Stimulated activated naive CD4-positive, alpha-beta T cell (primary cell): ENCODE measurements at places on chromosomes 1 and 21.

GRCh38 chr1:34406833-34407539 is 230.3 kb downstream of the C1orf94 start:
- no peak for DNase-seq

GRCh38 chr1:22234476-22235030 is 91.7 kb upstream of the WNT4 start:
- no peak for DNase-seq

- DNase-seq: no peak
Observed at GRCh38 chr1:17861685-17862084, 106.6 kb downstream of the ACTL8 start.

- DNase-seq: no peak
Observed at GRCh38 chr1:67888216-67889106, 55.2 kb upstream of the GNG12 start.

- DNase-seq: no peak
Observed at GRCh38 chr1:45785583-45785982, 17.8 kb upstream of the MAST2 start.

DNA sequence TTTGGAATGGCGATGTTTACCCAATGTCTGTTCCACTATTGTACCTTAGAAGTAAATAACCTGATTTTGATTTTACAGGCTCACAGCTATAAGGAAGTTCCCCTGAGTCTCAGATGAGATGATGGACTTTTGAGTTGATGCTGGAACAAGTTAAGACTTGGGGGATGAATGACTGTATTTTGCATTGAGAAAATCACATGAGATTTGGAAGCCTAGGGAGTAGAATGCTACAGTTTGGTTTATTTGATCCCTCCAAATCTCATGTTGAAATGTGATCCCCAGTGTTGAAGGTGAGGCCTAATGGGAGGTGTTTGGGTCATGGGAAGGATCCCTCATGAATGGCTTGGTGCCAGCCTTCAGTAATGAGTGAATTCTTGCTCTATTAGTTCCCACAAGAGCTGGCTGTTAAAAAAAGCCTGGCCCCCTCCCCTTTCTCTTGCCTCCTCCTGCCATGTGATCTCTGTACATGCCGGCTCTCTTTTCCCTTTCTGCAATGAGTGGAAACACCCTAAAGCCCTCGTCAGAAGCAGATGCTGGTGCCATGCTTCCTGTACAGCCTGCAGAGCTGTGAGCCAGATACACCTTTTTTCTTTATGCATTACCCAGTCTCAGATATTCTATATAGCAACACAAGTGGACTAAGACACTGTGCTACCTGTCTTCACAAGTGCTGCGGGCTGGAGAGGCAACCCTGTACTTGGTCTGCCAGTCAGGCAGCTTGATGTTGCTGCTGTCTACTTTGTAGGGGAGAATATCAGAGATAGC is 77.0 kb upstream of the TLR5 start:
- DNase-seq: no peak

DNA sequence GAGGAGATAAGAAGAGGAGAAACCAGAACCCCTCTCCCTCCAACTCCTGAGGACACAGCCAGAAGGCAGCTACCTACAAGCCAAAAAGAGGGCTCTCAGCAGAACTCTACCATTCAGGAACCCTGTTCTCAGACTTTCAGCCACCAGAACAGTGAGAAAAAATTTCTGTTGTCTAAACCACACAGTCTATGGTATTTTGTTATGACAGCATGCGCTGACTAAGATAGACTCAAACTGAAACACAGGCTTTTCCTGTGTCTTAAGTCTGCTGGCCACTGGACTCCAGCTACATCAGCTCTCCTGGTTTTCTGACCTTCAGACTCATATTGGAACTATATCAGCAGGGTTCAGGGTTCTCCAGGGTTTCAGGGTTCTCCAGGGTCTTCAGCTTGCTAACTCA is 126.5 kb upstream of the TNFSF4 start:
- DNase-seq: no peak

DNA sequence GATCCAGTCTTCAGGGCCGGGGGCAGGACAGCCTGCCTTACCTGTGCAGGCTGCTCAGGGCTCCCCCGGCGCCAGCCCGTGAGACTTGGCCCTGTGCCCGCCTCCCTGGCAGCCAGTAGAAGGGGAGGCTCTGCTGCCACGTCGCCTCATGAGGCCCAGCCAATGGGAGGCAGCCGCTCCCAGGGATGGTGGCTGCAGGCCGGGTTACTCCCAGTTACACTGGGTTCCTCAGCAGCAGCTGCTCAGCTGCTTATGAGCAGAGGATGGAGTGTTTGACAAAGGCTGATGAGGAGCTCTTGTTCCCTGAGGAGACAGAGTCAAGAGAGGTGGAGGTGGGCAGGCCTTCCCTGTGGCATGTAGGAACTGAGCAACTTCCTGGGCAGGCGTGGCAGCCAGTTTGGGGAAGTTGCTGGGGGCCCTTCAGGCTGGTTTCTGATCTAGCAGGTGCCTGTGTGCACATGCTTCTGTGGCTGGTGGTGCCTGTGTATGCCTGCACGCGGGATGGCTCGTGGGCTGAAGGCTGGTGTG is 5.5 kb downstream of the MFSD2A start:
- peak; percentile 17 for DNase-seq

DNA sequence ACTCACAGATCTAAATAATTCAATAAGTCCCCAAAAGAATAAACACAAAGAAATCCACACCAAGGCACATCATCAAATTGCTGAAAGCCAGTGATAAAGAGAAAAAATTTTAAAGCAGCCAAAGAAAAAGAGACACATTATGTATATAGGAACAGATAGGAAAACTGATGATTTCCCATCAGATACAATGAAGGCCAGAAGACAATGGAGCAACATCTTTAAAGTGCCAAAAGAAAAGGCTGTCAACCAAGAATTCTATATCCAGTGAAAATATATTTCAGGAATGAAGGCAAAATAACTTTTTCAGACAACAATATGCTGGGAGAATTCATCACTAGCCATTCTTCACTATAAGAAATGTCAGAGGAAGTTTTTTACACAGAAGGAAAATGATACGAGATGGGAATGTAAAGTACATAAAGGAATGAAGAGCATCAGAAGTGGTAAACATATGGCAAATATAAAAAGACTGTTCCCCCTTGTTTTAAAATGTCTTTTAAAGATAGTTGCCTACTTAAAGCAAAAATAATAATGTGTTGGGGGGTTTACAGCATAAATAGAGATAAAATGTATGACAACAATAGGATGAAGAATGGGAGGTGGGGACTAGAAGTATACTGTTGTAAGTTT is 9.4 kb upstream of the MYOG start:
- no peak for DNase-seq

- DNase-seq: no peak
Observed at GRCh38 chr1:87240661-87241285, 87.9 kb upstream of the LMO4 start.

- DNase-seq: no peak
Observed at GRCh38 chr1:167082511-167083027, 7.6 kb downstream of the GPA33 start.

- DNase-seq: no peak
Observed at GRCh38 chr1:201016211-201016651, 7.3 kb downstream of the KIF21B start.

DNA sequence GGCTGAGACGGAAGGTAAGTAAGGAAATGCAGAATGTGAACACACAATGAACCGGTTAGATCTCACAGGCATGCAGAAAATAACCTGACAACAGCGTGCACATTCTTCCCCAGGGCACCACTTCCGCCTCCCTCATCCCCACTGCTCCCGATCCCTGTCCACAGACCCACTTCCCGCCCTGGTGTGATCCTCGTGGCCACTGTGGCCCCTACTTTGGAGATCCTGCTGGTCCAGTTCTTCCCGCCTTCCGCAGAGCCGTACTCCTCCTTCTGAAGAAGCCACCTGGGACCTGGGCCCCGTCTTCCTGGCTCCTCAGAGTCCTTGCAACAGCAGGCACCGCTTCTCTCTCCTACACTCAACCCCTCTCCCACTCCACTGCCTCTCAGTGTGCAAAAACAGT is 1.4 kb upstream of the GSTM4 start:
- DNase-seq: no peak

- no peak for DNase-seq
Observed at GRCh38 chr21:25912402-25912746, 177.6 kb downstream of the GABPA start.

DNA sequence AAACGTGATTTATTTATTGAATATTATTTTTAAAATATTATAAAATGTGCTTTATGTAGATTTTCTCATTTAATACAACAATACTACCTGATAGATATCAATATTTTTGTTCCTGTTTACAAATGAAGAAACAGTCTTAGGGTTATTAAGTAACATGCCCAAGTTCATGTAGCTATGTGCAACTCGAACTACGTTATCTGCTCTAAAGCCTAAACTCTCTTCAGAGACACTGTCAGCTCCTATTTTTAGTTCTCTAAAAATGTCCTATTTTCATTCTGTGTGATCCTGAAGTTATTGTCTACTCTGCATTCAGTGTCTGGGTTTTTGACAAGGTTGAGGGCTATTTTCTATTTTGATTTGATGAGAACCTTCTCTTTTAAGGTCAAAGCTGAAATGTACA is 550.1 kb upstream of the B3GALT2 start:
- DNase-seq: no peak

DNA sequence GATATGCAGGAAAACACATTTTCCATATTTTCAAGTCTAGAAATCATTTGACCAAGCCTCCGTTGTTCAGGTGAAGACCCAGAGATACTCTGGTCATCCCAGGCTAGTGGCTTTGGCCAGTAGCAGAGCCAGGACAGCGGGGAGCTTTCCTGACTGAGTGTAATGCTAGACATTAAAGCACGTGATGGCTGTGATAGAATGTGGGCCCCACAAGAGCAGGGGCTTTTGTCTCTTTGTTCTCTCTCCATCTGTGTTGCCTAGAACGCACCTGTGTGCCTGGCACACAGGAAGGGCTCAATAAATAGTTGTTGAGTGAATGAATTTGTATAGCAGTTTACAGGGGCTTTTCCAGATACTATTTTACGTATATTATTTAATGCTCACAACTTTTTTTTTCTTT is 9.0 kb upstream of the CORT start:
- DNase-seq: no peak

DNA sequence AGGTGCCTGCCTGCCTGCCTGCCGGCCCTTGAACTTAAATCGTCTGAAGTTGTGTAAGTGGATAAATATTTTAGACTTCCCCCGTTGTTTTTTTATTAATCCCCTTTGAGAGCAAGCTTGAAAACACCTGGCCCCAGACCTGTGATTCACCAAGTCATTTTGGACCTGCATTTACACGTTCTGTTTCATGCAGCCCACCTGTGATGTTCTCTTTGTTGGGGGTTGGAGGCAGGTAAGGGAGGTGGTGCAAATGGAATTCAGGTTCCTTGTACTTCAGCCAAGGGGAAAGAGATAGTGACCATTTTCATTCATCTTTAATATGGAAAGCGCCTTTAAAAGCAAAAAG is 1.2 kb downstream of the SLC37A1 start:
- DNase-seq: no peak

- no peak for DNase-seq
Observed at GRCh38 chr1:14745789-14746188, 147.3 kb downstream of the KAZN start.

DNA sequence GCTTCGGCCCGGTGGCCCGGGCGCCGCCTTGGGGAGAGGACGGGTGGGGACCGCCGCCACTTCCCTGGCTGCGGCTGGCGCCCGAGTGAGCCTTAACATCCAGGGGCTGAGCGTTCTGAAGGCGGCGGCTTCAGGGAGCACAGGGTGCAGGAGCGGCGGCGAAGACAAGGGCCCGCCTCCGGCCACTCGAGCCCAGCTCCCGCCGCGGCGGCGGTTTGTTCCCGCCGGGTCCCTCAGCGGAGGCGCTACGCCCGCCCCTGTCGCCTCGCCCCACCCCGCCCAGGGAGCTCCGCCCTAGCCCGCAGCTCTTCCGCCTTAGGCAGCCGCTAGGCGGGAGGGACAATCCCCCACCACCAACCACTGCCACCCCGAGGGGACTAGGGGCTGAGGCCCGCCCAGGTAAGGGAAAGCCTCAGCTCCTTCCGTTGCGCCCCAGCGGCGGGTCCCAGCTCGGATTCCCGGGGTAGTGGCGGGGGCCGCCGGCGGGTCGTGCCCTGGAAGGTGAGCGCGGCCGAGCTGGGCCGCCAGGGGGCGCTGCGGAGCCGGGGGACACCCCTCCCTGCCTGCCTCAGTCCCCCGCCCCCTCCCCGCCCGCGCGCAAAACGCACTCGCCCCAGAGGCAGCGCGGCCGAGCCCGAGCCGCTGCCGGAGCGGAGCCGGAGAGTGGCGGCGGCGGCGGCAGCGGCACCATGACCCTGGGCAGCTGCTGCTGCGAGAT is at the start of gene FOXD2:
TSS of gene FOXD2 (plus strand) at position 598 of the 718 bp plus-strand sequence. CDS start at position 690, 92 bp downstream.
- peak; percentile 91 for DNase-seq

- no peak for DNase-seq
Observed at GRCh38 chr1:97660431-97661105, 260.3 kb downstream of the DPYD start.

DNA sequence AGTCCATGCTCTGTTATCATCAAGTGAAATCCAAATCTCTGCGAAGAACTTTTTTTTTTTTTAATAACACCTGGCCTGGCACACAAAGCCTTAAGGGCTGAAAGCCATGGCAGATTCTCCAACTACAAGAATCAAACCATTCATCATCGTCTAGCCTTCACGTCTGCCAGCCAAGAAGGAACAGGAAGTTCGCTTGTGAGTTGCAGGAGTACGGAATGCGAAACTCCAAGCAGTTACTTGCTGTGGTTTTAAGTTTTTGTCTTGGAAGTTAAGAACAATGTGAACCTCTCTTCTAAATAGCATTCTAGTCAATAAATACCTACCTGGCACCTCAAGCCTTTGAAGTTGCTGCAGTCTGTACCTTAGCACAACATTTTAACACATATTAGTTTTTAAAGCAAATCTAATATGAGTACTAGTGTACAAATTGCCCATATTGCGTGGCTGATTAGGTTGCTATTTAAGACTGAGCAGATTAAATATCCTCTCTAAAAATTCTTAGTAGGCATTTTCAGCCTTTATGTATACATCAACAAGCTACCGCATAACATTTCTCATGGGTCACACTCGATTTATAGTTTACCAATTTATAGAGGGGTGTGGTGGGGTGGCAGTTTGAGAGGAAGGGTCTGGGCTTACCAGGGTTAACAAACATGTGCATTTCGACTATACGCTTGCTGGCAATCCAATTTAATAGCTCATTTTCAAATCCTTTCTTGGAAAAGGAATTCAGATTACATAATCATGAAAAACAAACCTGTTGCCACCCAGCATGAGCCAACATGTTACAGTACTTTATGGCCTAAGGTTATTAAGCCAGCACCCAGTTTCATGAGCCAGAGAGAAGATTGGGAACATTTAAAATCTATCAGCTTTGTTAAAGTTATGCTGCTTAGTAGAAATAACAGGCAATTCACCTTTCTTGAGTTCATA is 22.2 kb upstream of the PTPN14 start:
- DNase-seq: no peak

GRCh38 chr1:209732725-209733124 is 23.1 kb upstream of the TRAF3IP3 start:
- no peak for DNase-seq

DNA sequence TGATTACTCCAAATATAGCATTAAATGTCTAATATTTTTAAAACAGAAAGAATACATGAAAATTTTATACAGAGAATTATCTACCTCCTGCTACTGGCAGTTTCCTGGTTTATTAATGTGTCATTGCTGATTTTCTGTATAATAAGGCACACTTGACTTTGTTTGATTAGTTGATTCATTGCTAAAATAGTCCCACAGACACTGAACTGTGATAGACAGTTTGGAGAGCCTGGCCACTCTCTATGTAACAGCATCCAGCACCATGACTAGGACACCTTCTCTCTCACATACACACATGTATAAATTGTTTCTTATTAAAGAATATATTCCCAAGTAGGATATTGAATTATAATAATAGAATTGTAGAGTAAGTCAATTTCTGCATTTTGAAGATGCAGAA is 368.5 kb upstream of the SNX7 start:
- DNase-seq: no peak

- no peak for DNase-seq
Observed at GRCh38 chr1:66867501-66867900, 57.2 kb downstream of the DNAI4 start.
